ENCODE measurements at places on chromosomes 13 and 19.

GRCh38 chr13:112444416-112445399 is 68.6 kb downstream of the SPACA7 start:
- no peak for DNase-seq

DNA sequence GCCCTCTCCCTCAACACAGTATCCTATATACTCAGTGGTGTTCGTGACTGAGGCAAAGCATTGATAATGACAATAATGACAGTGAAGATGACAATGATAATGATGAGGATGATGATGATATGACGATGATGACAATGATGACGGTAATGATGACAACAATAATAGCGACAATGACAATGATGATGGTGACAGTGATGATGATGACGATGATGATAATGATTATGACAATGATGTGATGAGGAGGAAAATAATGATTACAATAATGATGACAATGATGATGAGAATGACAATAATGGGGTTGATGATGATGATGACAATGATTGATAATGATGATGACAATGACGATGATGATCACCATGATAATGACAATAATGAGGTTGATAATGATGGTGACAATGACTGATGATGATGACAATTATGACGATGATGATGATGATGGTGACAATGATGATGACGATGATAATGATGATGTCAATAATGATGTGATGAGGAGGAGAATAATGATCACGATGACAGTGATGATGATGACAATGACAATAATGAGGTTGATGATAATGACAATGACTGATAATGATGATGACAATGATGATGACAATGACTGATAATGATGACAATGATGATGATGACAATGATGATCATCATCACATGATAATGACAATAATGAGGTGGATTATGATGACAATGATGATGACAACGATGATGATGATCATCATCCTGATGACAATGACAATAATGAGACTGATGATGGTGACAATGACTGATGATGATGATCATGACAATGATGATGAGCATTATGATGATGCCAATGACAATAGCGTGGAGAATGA is 16.7 kb downstream of the ELSPBP1 start:
- no peak for DNase-seq

DNA sequence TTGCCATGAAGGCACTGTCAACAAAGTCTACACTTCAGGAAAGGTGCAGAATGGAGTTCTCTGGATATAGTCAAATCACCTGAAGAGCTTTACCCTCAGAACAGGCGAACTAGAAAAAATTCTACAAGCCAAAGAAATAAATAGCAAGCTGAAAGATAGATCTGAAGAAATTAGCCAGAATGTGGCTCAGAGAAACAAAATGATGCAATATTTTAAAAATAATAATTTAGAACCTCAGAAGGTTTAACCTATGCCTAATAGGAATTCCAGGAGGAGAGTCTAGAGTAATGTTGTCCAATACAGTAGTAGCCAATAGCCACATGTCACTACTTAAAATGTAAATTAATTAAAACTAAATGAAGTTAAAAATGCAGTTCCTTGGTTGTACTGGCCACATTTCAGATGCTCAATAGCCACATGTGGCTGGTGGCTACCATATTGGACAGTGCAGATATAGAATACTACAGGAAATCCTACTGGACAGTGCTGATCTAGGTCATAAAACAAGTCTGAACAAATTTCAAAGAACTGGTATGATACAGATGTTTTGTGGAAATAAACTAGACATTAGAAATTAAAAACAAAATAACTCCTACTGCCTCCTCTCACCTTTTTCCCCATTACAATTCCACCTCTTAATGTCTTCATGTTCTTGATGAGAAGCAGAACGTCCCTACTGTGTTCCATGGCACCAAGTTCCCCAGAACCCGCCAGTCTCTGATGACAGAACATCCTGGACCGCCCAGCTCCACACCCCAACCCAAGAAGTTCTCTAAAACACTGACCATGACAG is 679 bp upstream of the CDADC1 start:
- no peak for DNase-seq

DNA sequence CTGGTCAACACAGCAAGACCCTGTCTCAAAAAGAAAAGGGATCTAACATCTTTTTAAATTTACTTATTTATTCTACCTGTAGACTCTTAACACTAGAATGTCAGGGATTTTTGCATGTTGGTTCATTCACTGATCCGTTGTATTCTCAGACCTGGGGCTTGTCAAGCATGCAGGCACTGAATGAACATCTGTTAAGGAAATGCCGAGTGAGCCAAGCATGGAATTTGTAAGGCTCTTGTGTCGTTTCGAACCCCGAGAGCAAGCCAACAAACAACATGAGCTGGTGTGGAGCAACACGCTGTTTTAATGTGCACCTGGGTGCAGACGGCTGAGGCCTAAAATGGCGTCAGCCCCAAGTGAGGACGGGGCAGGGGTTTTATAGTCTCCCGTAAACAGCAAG is 10.0 kb upstream of the OR1M1 start:
- DNase-seq, result no peak
